Activated CD4-positive, alpha-beta T cell treated with anti-CD3 and anti-CD28 coated beads, Interleukin-2, amount 50 U/mL, for 16 hours (primary cell): ENCODE measurements at places on chromosomes 7 and 10.

DNA sequence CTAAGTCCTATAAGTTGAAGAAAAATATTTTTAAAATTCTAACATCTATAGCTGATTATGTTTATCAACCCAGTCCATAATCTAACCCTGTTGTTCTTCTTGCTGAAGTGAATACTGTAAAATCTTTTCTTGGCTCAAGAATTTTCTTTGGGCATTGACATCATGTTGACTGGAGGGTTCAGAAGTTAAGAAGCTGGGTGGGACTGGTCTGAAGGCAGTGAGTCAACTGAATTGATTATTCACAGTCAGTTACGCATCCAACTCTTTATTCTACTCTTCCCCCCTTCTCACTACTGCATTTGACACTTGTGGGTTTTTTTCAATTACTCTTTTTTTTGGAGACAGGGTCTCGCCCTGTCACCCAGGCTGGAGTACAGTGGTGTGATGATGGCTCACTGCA, 31.0 kb downstream of the DENND2A start:
- no peak for DNase-seq

- no peak for DNase-seq
These were observed 1.8 kb upstream of the IFIT1 start for GRCh38 chr10:89390476-89391225.

- DNase-seq = no peak
These were observed 133.8 kb upstream of the ZNF92 start for GRCh38 chr7:65239707-65240352.

DNA sequence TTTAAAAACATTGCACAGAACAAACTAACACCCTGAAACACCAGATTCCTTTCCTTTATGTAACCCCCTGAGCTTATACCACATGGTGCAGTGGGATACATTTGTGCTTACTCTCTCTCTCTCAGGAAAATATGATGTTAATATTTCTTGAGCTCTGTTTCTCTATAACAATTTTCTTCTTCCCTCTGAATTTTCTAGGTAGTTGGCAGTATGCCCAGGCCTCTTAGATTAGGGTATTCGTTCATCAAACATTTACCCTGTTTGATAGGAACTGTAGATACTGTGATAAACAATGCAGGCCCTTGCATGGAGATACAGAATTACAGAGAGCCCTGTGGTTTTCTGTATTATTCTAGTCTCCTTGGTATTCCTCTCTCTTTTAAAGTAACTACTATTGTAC, 567.8 kb downstream of the IPMK start:
- no peak for DNase-seq

DNA sequence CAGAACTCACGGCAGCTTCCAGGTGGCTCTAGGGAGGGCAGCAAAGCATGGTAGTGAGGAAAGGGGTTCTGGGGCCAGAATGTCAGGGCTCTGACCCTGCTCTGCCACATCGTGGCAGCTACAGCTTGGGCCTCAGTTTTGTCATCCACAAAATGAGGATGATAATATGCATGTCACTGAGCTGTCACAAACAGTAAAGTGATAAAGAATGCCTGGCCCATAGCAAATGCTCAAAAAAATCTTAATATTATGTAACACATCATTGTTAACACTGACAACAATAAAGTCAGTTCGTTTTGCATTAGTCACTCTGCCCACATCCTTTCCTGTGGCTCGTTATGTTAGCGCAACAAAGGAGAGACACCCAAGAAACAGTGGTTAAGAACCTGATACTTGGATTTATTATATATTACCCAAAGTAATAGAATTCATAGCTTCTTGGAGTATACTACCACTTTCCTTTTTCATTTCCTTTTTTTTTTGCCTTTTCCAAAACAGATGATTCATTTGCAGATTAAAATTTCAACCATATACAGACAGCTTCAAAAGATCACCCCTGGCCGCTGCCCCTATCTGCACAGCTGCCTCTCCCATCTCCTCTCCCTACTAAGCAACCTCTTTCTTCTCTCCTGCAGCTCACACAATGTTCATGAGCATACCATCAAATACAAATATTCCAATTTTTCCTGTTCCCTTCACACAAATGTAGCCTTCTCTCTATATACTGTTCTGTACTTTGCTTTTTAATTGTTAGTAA, 45.5 kb upstream of the DDC start:
- peak; percentile 80 for DNase-seq

- DNase-seq = no peak
These were observed 721.9 kb downstream of the TNS3 start for GRCh38 chr7:46859963-46860475.

DNA sequence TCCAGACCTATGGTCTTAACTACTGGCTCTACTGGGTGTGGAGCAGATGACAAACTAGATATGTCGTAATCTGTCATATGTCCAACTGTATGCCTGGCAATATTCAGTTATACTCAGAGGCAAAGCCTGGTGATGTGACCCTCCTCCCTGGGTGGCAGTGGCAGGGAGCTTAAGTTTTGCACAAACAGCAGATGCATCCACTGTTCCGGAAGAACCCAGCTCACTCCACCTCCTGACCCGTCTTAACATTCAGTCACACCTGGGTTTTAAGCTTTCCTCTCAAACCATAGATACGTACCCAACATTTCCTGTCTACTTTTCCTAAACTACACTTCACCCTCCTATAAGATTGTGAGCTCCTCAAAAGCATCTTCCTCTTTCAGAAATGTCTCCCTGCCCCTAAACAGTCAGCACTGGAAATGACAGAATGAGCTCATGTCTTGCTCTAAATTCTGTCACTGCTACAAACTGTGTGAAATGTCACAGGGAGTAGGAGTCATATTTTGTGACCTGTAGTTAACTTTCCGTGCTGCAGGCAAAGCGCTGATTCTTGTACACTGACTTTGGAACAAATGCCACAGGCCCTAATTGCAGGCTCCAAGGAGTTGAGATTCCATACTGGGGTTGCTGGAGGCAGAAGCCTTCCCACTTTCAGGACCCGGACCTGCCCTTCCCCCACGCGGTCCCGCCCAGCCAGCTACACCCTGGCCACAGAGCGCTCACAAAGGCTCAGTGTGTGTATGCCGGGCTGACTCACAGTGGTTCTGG, 23.9 kb downstream of the SCD start:
- peak; percentile 71 for DNase-seq

GRCh38 chr7:70392877-70393435, 739.0 kb upstream of the GALNT17 start:
- no peak for DNase-seq

- no peak for DNase-seq
These were observed 105.6 kb upstream of the COL1A2 start for GRCh38 chr7:94289071-94289470.

DNA sequence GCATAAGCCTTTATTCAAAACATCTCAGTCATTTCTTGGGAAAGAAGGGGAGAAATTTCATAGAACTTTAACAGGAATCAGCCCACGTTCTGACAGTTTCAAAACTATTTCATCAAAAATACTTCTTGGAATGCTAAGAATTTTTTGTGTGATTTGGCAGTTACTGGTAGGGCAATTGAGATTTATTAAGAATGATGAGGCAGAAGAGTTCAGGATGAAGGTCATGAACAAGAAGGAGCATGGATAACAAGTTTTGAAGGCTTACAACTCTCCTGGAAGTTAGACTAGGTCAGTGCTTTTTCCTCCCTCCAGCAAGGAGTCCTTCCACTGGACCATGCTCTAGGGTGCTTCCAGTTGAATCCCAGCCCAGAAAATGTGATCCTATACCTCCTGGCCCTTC, 569.9 kb downstream of the ANKRD7 start:
- no peak for DNase-seq

DNA sequence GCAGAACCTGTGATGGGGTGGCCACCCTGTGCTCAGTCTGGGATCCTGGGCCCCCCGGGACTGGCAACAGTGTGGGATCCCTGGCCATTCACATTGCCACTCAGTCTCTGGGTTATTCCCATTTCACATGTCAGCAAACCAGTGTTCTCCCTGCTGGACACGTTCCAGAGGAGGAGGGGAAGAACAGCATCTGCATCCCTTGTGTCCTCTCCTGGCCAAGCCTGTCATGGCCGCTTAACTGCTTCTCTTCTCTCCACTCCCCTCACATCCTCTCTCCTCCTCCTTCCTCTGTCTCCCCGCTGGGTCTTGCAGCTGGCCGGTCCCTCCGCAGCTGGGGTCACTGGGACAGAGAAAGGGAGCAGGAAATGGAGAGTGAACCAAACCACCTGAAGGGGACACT, 74.4 kb downstream of the C10orf105 start:
- no peak for DNase-seq

DNA sequence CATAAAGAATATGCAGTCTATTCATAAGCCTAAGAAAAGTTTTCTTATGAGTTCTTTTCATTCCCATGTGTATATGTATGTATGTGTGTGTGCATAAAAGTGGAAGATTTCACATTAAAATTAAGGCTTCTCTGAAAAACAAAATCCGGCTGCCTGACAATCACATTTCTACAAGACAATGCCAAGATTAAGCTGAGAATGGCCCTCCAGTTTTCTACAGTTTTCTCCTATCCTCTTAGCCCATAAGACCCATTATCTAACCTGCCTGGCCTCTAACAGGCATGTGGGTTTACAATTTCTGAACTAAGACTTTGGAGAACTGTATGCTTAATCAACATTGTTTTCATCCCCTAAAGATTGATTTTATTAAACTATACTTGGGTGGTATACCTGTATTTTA, 446.0 kb upstream of the SEMA3A start:
- DNase-seq = no peak

DNA sequence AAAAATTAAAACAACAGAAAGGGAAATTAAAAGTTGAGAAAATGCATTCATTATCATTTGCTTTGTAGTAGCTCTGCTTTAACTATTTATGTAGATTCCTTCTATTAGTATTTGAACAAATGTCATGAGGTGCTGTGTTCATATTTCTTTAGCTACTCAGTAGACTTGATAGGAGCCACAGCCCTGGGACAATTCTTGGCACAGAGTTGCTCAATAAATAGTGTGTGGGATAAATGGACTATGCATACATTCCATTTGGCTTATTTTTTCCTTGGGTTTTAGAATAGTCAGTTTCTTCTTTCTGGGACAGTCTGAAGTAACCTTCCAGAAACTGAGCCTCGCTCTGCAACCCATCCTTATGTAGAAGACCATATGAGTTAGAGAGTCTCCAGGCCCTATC, 13.4 kb downstream of the RPP30 start:
- no peak for DNase-seq

DNA sequence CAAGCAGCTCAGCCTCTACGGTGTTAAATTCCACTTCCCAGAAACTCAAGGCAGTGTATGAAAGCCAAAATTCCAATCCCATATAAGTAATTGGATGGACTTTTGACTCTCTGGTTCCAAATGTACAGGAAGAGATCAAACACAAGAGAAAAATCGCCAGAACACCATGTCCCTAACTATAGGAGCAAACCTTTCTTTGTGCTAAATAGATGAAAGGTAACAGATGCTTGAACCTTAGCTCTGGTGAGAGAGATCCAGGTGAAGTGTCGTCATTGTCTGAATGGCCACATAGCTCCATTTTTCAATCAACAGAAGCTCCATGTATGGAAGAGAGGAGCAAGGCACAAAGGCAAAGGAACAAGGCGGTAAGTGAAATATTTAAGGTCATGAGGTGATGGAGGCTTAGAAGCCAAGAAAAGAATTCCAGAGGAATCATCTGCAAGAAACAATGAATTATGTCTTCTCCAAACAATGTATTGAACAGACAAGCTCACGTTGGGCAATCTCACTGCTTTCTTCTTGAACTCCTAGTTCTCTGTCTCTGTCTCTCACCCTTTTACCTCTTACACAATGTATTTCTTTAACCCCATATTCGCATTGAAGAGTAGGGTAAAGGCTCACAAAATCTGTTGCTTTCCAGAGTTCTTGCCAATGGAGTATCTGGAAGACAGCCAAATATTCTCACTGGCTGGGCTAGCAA, 585.1 kb downstream of the GATA3 start:
- DNase-seq = no peak

GRCh38 chr7:46864716-46865115, 717.2 kb downstream of the TNS3 start:
- no peak for DNase-seq

DNA sequence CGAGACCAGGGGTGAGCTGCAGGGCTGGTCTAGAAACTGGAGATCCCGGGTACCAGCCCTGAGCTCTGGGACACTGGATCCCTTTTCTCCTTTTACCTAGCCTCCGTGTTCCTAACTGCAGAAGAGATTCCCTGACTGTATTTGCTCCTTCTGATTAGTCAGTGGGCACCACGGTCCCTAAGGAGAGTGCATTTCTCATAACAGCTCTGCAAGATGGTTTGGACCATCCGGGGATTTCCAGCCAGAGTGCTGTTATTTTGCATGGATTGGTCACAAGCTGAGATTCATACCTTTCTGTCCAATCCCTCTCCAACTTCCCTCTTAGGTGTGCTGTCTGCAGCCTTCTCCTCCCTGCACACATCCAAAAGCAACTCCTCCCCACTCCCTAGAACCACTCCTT, 122.6 kb downstream of the MYL10 start:
- no peak for DNase-seq

- no peak for DNase-seq
These were observed 6.9 kb downstream of the SCD start for GRCh38 chr10:100353770-100354485.

DNA sequence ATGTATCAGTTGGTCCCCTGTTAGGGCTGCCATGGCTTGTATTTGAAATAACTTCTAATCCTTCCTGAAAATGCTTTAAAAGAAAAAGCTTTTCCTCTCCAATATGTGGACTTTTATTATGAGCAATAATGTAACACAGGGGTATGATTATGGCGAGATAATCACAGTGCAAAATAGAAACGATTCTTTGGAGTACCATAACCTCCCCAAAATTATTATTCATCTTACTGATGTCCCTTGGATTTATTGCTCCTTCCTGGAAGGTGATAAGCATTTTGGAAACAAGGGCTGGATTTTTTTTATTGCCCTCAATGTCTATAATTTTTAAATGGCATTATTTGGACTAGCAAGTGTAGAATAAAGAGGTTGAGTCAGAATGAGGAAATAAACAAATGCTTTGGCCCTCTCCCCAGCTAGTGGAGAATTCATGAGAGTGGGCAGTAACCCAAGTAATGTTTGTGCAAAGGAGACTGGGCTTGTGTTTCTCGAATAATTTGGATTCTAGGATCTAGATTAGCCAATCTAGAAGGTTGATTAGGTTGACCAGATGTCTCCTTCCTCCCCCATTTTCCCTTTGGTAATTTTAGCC, 403.9 kb upstream of the CELF2 start:
- no peak for DNase-seq

DNA sequence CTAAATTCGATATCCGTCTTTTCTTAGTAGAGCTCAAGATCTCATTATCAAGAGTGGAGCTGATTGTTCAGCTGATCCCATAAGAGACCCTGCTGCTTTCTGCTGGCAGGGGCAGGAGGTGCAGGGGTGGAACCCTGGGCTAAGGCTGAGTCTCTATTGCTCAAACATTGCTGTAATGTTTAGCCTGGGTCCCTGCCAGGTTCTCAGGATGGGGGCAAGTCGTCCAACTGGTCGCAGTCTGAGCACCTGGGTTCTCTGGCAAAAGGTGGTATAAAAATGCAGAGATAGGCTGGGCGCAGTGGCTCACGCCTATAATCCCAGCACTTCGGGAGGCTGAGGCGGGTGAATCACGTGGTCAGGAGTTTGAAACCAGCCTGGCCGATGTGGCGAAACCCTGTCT, 62.0 kb upstream of the NRBF2 start:
- no peak for DNase-seq

GRCh38 chr10:3873728-3874461, 88.9 kb upstream of the KLF6 start:
- DNase-seq = peak; percentile 82

GRCh38 chr7:147980826-147981813, 609.4 kb upstream of the C7orf33 start:
- peak; percentile 69 for DNase-seq
